ENCODE measurements at places on chromosomes 12 and 14. TPM values are rescaled to one million over a fixed set of nuclear protein-coding genes. Genes with fewer than 3 reads are reported as not detected.
A peak's percentile ranks its signal among the peaks of the same experiment; 100 is the strongest.

- DNase-seq = no peak
Observed at GRCh38 chr14:76138758-76139723, 12.7 kb upstream of the GPATCH2L start.

GRCh38 chr12:132123970-132124765, 20.0 kb downstream of the DDX51 start:
- DNase-seq = no peak

GRCh38 chr14:58367296-58367695, 28.4 kb upstream of the TOMM20L start:
- DNase-seq = no peak

GRCh38 chr12:32365473-32366064, 33.8 kb upstream of the FGD4 start:
- DNase-seq = peak; percentile 29

DNA sequence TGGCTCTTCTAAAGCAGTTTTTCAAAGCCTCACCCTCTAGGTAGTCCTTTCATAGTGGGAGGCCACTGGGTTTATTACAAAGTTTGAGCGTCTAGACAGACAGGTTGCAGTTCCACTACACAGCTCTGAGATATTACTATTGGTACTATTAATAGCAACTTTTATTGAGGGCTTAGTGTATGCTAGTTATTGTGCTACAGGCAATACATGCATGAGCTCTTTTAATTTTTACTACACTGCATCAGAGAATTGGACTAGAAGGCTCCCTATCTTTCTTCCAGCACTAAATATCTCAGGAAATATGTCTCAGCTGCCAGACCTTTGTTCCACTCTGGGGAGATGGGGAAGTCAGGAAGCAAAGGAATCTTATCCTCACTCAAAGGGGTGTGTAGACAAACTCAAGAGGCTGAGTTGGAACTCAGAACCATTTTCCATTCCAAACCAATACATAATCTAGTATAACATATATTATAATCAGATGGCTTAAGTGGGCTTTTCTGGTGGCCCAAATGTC, 161.8 kb upstream of the SLC38A2 start:
- DNase-seq = no peak

DNA sequence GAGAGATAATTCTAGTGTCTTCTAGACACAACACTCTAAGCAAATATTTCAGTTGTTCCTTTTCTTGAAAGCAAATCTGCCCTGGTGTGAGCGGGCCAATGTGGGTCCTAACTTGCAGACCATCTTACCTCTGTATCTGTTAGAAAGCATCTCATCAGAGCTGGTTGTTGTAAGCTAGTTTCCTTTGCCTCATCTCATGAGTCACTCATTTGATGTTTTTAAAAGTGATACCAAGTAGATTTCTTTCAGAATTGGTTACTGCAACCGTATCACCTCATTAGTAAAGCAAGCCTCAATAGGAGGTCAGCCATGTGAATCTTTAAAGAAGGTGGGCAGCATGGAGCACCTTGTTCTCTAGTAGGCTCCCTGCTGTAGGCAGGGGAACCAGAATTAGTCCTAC, 78.6 kb downstream of the DAAM1 start:
- no peak for DNase-seq

- no peak for DNase-seq
Observed at GRCh38 chr14:99688210-99688581, 4.1 kb downstream of the CYP46A1 start.

GRCh38 chr14:52876311-52876710, 74.5 kb downstream of the FERMT2 start:
- no peak for DNase-seq

GRCh38 chr12:66589095-66589494, 89.8 kb downstream of the GRIP1 start:
- no peak for DNase-seq

DNA sequence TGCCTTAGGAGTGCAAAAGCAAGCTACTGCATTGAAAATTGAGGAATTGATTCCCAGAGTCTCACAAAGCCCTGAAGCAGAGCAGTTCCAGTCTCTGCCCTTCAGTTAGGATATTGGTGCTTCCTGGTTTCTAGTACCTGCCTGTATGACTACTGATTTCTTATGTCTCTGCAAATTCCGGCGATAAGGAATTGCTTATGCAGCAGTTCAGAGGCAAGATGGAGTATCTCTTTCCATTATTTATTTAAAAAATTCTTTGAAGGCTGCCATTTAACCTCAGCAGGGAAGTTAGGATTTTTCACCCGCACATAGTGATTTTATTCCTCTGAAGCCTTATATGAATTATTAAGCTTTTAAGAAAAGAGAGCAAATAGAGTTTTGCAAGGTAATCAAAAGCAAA, 184.9 kb upstream of the SSTR1 start:
- DNase-seq = no peak

- no peak for DNase-seq
Observed at GRCh38 chr12:124586756-124587155, 19.3 kb upstream of the NCOR2 start.

DNA sequence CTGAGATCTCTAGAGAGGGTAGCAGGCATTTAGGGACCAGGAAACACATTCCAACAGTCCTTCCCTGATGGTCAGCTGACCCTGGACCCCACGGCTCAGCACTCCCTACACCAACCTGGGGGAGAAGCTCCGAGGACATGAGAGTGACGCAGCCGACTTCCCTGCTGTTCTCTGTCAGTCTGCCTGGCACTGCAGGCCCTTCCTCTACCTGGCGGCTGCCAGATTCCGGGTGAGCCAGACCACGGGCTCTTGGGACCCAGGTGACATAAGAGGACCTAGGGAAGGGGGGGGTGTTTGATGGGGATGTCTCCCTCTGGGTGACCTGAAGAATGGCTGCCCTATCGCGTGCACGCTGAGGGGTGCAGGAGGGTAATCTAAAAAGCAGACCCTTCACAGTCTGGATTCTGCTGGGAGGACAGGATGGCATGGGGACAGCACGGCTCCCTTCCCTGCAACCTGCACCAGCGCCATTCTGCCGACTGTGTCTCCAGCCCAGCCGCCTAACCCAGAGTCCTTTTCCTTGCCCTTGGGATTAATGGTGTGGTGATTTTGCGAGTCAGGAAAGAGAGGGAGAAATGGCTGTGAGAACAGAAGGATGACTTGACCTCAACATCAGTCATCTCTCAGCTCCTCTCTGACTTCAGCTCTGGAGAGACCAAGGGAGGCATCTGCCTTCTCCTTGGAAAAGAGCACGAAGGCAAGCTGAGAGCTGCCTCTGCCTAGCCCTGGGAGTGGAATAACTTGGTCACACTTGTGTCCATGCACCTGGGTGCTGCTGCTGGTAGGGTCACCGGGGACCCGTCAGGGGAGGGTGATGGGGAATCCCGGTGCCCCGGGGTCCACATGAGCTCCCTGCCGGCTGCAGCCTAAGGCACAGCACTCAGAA, 158.5 kb downstream of the CALM1 start:
- DNase-seq = no peak

- no peak for DNase-seq
Observed at GRCh38 chr14:76550534-76550933, 174.6 kb downstream of the ESRRB start.

- no peak for DNase-seq
Observed at GRCh38 chr12:131131077-131131807, 177.5 kb downstream of the ADGRD1 start.

- DNase-seq = no peak
Observed at GRCh38 chr14:77040741-77041653, 12.5 kb upstream of the IRF2BPL start.

- no peak for DNase-seq
Observed at GRCh38 chr14:34081101-34081575, 130.3 kb upstream of the EGLN3 start.

GRCh38 chr12:132494294-132495164, 4.6 kb downstream of the FBRSL1 start:
- DNase-seq = no peak

DNA sequence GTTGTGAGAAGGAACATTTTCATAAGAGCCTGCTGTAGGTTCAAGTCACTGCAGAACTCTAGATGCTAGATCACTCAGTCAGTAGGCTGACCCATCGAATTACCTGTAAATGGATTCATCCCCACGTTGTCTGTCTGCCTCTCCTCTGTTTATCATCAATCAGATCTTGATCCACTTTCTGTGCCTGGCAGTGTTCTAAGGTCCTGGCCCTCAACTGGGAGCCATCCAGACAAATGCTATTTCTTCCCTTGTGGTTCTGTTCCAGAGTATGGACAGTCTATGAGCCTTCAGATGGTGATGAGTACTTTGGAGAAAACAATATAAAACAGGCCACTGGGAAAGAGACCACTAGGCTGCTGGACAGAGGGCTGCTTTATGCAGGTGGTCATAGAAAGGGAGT, 699.4 kb upstream of the TMEM132C start:
- DNase-seq = no peak

DNA sequence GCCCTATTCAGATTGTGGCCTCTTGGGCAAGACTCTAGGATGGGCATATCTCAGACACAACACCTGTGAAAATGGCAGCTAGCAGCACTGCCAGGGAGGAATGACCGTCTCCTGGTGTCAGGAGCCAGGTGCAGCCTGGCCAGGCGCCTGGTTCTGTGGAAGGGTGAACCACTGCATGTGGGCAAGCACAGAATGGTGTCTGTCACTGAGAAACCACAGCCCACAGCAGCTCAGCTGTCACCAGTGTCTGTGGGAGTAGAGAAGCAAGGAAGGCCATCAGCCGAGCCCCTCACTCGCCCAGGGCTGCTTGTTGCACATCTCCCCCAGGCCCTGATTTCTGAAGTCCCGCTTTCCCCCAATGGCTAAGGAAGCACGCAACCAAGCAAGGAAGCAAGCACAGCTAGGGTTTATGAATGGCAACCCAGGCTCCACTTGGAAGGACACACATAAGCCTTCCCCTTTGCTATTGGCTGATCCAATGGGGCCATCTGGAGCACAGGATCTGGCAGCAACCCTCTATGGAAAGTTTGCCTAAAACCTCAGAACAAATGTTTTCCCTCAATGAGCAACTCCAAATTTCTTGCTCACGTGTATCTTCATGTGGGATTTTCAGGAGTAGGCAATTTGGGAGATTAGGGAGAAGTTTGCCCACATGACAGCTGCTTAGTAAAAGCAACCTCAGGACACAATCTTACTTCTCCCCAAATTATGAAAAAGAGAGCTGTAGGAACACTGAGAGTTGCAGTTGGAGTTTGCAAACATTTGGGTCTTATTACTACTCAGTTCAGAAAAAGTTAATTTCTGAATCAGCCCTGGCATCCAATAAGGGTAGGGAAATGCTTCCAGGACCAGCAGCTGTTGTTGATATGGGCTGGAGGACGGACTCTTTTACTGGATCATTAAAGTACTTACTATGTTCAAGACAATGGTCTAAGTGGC, 44.7 kb downstream of the GPHB5 start:
- DNase-seq = no peak

- DNase-seq = no peak
Observed at GRCh38 chr12:88468581-88468980, 111.7 kb downstream of the KITLG start.

DNA sequence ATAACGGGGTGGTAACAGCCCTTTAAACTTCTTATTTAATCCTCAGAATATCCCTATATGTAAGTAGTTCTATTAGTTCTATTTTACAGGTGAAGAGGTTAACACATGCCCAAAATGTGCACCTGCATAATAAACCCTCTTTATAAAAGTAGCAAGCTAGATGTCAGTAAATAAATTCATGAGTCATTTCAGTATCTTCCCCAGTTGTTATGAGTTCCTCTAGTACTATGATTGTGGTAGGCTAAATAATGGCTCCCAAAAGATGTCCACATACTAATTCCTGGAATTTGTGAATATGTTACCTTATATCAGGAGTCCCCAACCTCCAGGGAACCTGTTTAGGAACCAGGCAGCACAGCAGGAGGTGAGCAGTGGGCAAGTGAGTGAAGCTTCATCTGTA, 106.5 kb downstream of the TMTC3 start:
- DNase-seq = no peak

DNA sequence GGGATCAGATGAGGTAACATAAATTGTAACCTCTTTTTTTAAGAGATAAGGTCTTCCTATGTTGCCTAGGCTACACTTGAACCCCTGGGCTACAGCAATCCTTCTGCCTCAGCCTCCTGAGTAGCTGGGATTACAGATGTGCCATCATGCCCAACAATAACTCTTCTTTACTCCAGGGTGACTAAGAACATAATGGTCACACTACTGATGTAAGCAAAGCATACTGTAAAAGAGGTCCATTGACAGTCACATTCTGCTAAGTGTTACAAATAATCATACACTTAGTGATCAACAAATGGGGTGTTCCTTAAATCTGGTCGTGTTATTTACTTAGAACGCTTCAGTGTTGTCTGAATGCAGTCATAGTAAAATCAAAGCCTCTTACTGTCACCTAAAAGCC, 68.9 kb downstream of the EPS8 start:
- DNase-seq = no peak

DNA sequence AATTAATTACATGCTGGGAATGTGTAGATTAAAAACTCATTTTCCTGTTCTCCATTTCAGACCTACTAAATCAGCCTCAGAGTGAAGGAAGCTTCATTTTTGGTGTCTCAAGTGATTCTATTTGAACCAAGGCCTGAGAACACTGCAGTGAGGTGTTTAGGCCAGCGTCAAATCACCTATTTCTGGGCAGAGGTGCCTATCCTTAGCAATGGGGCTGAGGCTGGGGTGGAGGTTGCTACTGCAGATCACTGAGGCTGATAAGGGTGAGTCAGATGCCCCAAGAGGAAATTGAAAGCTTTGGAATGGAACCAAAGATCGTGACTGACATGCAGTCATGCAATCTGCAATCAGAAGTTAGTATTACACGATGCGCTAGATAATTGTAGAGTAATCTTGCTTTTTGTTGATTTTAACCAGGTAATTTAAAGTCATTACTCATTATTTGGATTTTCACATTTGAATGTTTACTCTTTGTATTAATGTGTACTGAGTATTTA, 4.4 kb downstream of the TXNRD1 start:
- DNase-seq = peak; percentile 89

The TAS2R13 gene
- total RNA-seq = 0.21 TPM

The ANO2 gene
- total RNA-seq = 1.5 TPM

The REP15 gene
- 1.3 TPM for total RNA-seq

The ATL1 gene
- 4.2 TPM for total RNA-seq

The DGLUCY gene
- 38.1 TPM for total RNA-seq

The TAS2R46 gene
- 0.41 TPM for total RNA-seq

The LRP10 gene
- 124 TPM for total RNA-seq

The NR1H4 gene
- total RNA-seq = 0.13 TPM

The TBC1D30 gene
- total RNA-seq = 3.7 TPM

The TMEM119 gene
- total RNA-seq = not detected

The TMEM117 gene
- total RNA-seq = 12.4 TPM

The CLEC1B gene
- not detected for total RNA-seq

The AKAP3 gene
- 6.6 TPM for total RNA-seq

All from kidney epithelial cell (primary cell).